ENCODE measurements at places on chromosomes 7 and 10.
A peak's percentile ranks its signal among the peaks of the same experiment; 100 is the strongest.

DNA sequence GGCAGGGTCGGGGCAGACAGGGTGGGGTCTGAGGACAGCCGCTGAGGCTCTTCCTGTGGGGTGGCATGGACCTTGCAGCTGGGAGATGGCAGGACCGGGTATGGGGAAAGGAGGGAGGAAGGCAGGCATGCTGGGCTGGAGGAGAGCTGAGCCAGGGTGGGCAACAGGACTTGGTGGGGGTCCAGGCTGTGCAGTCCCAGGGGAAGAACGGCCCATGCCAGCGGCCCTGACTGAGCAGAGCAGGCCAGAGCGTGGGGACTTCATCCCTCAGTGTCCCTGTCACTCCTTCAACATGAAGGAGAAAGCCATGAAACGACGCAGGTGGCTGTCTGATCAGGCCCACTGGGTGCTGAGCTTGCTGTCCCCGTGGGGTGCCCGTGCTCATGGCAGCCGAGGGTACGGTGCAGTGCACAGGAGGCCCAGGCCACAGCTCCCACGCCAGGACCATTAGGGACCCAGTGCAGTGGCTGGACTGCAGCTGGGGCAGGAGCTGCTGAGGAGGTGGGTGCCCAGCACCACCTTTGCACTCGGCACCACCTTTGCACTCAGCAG lies 519.6 kb downstream of the PTPRN2 start:
- no peak for DNase-seq

DNA sequence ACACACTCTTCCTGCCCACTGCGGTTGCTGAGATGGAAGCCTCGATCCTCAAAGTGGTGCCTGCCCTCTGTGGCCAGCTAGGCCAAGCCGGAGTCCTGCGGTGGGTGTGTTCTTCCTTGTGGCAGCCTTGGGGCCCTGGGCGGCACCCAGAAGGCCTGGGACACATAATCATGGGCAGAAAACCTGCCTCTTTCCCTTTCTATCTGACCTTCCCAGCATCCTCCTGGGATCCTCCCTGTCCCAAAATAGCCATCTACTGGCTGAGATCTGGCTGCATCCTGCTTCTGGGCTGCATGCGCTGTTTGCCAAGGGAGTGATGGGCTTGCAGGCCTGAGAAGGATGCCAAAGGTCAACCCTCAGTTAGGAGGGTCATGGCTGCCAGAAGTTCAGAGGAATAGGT lies 23.9 kb downstream of the COL13A1 start:
- DNase-seq = no peak

- no peak for DNase-seq
These were observed 50.6 kb downstream of the SLC29A4 start for GRCh38 chr7:5333121-5334045.

DNA sequence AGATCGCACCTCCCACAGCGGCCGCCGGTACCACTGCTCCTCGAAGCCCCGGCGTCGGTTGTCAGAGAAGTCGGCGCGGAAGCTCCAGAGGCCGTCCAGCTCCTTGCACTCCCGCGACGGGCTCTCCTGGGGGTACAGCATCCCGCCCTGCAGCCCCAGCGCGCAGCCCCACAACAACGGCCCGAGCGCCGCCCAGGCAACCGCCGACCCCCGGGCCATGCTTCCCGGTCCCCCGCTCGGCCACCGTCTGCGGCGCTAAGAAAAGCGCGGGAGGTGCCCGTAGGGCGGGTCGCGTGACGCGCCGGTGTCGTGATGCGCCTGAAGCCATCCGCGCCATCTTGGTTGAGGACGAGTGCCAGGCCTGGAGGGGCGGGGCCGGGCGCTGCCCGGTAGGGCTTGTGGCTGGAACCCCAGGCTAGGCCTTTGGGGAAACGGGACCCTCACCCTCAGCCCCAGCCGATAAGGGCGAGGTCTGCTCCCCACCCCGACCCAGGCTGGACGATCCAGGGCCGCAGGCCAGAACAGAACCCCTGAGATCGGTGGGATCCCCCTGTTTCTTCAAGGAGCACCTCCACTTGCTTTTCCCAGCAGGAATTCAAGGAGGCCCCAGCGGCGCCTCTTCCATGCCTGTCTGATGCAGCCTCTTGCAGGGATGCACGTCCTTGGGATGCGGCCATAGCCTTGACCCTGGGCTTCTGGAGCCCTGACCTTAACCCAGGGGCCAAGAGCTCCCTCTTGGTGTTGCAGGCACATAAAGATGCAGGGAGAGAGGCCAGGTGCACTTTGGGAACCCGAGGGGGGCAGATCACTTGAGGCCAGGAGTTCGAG lies at the start of gene GUSB:
GUSB (minus strand) TSS at position 249 of the 828 bp plus-strand sequence; CDS start at position 219, 30 bp downstream.
- DNase-seq = peak; percentile 91

- DNase-seq = no peak
These were observed 16.8 kb downstream of the HK1 start for GRCh38 chr10:69295027-69295636.
